Astrocyte of the hippocampus (primary cell): ENCODE measurements at places on chromosomes 6 and 20.

- DNase-seq = no peak
These were observed 151.2 kb upstream of the AKAP12 start for GRCh38 chr6:151088599-151088935.

- DNase-seq = no peak
These were observed 217.0 kb upstream of the MYLIP start for GRCh38 chr6:15911753-15912504.

- DNase-seq = no peak
These were observed 121.8 kb upstream of the SLC35B3 start for GRCh38 chr6:8557014-8557748.

GRCh38 chr6:131250936-131251335 lies 115.7 kb downstream of the AKAP7 start:
- peak; percentile 1 for DNase-seq
